NCI-H1436 (cell line): ENCODE measurements at places on chromosomes 5 and 9.

DNA sequence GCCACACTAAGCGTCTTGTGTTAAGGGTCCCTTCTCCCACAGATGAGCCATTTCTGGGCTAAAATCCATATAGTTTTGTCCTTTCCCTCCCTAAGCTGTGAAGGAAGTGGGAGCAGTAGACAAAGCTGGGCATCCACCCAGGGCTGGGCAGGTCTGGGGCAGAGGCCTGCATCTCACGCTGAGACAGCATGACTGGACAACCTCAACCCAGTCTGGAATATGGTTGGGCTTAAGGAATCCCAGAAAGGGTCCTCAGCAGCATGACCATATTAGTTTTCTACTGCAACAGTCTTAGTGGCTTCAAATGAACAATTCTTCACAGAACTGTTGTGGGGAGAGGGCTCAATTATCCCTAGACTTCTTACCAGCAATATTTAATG is 173.8 kb downstream of the AUH start:
- no peak for DNase-seq

DNA sequence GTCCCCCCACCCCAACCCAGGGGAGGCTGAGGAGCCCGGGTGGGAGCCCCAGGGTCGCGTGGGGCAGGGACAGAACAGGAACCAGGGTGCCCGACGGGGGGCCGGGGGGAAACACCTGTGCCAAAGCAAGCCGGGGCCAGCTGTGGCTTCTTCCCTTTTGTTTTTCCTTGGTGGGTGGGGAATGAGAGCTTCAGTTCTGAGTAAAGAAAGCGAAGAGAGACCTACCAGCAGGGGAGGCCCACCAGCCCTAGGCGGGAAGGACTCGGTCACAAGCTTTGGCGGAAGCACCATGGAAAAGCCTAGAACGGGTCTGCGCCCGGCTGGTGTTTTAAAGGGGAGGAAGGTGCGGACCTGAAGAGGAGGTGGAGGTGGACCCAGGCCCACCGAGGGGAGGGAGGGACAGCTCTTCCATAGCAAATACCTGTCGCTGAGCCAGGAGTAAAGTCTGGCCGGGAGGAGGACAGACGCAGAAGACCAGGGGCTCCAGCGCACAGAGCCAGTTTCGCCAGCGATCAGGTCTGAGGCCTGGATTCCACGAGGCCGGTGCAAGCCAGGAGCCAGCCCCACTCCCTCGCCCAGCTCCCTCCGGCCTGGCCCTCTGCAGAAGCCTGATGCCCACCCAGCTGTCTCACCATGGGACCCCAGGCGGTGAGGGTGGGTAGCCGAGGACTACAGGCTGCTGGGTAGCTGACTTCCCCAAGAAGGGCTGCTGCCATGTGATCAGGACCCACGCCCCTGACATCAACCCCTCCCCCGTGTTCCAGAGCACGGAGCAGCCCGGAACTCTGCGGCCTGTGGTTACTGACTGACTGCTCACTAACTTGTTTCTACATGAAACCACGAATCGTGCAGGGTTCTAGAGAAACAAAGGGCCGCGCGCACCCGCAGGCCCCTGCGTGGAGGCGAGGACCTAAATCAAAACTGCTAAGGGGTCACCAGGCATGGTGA is 849 bp upstream of the MGAT1 start:
- no peak for DNase-seq

DNA sequence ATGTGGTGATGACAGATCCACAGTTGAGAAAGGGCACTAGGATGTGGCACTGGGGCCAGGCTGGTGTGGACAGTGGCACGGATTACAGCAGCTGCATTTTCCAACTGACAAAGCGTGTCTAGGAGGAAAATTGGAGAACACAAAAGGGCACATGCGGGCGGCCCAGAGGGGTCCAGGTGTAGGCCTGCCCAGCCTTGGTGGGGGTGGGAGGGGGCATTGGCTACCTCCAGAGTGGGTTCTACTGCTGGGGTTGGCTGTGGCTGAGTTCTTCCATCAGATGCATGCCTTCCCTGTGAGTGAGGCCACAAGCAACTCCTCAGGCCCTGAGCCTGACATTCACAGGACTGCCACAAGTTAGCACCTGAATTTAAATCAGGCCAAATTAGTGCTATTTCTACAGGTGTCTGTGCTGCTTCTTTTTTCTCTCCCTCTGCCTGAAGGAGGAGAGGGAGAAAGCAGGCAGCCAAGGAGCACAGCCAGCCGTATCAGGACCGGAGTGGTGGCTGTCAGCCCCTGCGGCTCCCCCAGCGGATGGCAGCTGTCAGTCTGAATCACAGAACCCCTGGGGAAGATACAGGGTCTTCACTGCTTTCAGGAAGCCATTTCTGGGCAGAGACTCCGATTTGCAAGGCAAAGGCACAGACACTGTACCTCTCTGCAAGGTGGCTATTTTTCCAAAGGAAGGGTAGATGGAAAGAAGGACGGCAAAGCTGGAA is 464.2 kb downstream of the SPOCK1 start:
- DNase-seq, result no peak

GRCh38 chr5:67732921-67733320 is 482.6 kb upstream of the PIK3R1 start:
- DNase-seq, result no peak

DNA sequence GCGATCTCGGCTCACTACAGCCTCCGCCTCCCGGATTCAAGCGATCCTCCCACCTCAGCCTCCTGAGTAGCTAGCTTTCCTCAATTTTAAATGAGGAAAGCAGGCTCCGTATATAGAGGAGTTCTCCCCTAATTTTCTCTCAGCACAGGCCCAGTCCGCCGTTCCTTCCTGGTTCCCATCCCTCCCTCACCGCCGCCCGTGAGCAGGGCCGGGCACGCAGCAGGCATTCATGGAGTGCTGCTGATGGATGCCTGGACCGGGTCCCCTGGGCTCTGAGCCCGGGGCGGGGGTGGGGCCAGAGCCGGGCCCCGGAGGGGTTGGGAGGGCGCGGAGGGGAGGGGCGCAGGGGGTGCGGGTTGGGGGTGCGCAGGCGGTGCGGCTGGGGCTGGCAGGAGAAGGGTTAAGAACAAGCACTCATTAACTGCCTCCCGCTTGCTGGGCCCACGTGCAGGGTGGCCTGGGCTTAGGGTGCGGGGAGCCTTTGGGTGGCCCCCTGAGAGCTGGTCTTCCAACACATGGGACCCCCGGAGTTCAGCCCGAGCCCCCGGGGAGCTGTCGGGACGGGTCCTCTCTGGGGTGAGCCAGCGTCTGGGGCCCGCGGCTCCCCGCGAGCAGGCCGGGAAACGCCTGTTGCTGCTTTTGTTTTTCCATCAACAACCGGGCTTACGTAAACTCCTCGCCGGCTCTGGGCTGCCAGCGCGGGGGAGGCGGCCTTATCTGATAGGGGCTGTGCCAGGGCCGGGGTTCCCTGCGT is 33.7 kb downstream of the LHX2 start:
- DNase-seq, result peak; percentile 22

DNA sequence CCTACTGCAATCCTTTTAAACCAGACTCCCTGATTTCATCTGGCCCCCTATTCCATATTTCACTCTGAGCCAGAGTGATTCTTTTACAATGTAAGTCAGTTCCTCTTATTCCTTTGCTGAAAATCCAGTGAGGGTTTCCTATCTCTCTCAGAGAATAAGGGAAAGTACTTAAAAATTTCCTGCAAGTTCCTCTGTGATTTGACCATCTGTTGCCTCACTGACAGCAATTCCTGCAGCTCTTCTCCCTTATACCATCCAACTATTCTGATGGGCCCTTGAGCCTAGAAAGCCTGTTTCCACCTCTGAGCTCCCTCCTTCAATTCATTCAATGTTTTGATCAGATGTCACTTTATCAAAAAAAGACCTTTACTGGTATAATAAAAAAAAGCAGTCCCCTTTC is 317.1 kb upstream of the CCNH start:
- DNase-seq, result no peak

DNA sequence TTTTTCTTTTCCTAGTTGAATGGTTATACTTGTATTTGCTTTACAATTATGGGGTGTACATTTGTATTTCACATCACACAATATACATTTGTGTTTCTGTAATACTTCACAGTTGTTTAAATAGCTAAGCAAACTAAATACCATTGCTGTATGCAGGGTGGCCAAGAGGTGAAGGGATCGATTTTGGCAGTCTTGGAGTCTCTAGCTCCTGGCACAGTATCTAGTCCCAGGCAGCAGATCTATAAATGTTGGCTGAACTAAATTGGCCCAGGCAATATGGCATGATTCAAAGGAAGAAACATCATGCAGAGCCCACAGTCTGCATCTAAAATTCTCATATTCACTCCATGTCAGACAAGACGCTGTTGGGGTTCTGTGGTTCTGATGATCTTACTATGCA is 110.1 kb upstream of the GPBP1 start:
- DNase-seq, result no peak
